ENCODE measurements at places on chromosomes 16 and 17. TPM values are rescaled to one million over a fixed set of nuclear protein-coding genes. Genes with fewer than 3 reads are reported as not detected.

The SMIM36 gene
- not detected for total RNA-seq

The MEFV gene
- total RNA-seq: 2.9 TPM

The SPNS2 gene
- total RNA-seq: 40.5 TPM

The ETV4 gene
- 12.1 TPM for total RNA-seq

The ZNRF1 gene
- 23.9 TPM for total RNA-seq

The ASGR2 gene
- 2.2 TPM for total RNA-seq

The CCR7 gene
- total RNA-seq: 0.76 TPM

The OR3A2 gene
- 0.23 TPM for total RNA-seq

The KRTAP4-3 gene
- not detected for total RNA-seq

The ITGAD gene
- total RNA-seq: 0.18 TPM

The CSH1 gene
- not detected for total RNA-seq

The TBC1D3 gene
- total RNA-seq: not detected

The TBC1D3I gene
- total RNA-seq: 1.5 TPM

The ARL6IP1 gene
- 178 TPM for total RNA-seq

The NETO2 gene
- total RNA-seq: 16.7 TPM

The MMP2 gene
- total RNA-seq: 189 TPM

The MPP3 gene
- total RNA-seq: 10.0 TPM

The TNFSF12 gene
- total RNA-seq: 11.6 TPM

The KRT15 gene
- 1.1 TPM for total RNA-seq

The HSPB9 gene
- total RNA-seq: 0.23 TPM

The HYDIN gene
- total RNA-seq: 17.9 TPM

The ATP1B2 gene
- total RNA-seq: 13.1 TPM

The FBXW10 gene
- total RNA-seq: 0.18 TPM

The PDPK1 gene
- total RNA-seq: 31.5 TPM

The PRR35 gene
- total RNA-seq: 9.4 TPM

The KCNJ2 gene
- total RNA-seq: 12.1 TPM

The MMP25 gene
- 4.4 TPM for total RNA-seq

The GNGT2 gene
- 0.41 TPM for total RNA-seq

The CA7 gene
- total RNA-seq: 0.12 TPM

The KRTAP2-2 gene
- not detected for total RNA-seq

The CCL5 gene
- 2.2 TPM for total RNA-seq

The TEKT1 gene
- 0.70 TPM for total RNA-seq

Measured in metanephros (tissue), 2 donors.